Cardiac fibroblast (primary cell): ENCODE measurements at places on chromosomes 12 and 14.

DNA sequence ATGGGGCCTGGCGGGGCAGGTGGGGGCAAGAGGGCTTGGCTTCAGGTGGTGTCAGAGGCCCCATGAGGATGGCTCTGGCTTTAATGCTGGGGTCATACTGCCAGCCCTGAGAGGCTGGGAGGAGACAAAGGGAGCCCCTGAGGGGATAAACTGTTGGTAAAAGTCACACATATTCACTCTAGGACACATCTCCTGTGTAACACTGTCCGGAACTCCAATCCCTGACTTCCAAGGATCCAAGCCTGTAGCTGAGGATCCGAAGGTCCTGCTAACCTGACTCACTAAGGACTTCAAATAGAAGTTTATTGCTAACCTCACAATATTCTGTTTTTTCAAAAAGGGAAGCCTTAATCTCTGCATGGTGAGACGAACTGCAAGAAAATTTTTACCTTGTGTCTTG lies 39.2 kb upstream of the GPR68 start:
- no peak for DNase-seq

DNA sequence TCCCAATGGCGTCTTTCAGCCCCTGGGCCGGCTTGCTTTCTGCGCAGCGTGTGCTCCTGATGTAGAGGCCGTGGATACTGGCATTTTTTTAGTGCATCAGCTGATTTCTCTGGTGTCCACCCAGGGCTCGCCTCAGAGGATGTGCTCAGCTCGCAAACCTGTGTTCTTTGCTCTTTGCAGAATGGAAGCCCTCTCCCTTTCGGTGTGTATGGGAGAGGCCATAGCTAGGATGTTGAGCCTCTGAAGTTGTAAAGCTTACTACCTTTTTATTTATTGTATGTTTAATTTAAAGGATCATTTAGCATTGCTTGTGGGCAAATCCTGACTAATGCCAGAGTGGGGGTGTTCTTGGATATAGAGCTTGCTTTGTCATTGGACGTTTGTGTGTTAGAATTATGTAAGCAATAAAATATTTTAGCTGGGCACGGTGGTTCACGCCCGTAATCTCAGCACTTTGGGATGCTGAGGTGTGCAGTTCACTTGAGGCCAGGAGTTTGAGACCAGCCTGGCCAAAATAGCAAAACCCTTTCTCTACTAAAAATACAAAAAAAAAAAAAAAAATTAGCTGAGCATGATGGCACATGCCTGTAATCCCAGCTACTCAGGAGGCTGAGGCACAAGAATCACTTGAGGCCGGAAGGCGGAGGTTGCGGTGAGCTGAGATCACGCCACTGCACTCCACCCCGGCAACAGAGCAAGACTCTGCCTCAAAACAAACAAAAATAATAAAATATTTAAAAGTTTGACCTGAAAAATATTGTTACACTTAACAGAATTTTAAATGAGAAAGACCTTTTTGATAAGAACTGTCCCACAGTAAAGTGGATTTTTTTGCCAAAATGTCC lies 52.6 kb upstream of the MMP17 start:
- no peak for DNase-seq

GRCh38 chr12:118912697-118913270 lies 68.6 kb upstream of the SRRM4 start:
- DNase-seq = no peak

GRCh38 chr12:100672075-100672592 lies 98.7 kb downstream of the GAS2L3 start:
- DNase-seq = no peak

- DNase-seq = no peak
Observed at GRCh38 chr12:67697443-67697842, 48.9 kb downstream of the DYRK2 start.

- no peak for DNase-seq
Observed at GRCh38 chr14:74301594-74302151, 1.1 kb downstream of the ABCD4 start.

GRCh38 chr12:71664411-71665089 lies 449 bp downstream of the THAP2 start:
- no peak for DNase-seq

GRCh38 chr14:61668282-61668681 lies 27.0 kb upstream of the HIF1A start:
- DNase-seq = no peak

GRCh38 chr14:75280831-75281653 lies 2.4 kb downstream of the FOS start:
- DNase-seq = peak; percentile 9

GRCh38 chr12:105724641-105725040 lies 394.1 kb downstream of the C12orf75 start:
- no peak for DNase-seq

GRCh38 chr12:127295630-127296029 lies 971.3 kb upstream of the TMEM132C start:
- DNase-seq = no peak

- peak; percentile 24 for DNase-seq
Observed at GRCh38 chr12:89873745-89874144, 165.1 kb upstream of the ATP2B1 start.

GRCh38 chr14:92387578-92387977 lies 64.6 kb downstream of the SLC24A4 start:
- no peak for DNase-seq

- peak; percentile 26 for DNase-seq
Observed at GRCh38 chr12:84508851-84509260, 403.7 kb downstream of the SLC6A15 start.

DNA sequence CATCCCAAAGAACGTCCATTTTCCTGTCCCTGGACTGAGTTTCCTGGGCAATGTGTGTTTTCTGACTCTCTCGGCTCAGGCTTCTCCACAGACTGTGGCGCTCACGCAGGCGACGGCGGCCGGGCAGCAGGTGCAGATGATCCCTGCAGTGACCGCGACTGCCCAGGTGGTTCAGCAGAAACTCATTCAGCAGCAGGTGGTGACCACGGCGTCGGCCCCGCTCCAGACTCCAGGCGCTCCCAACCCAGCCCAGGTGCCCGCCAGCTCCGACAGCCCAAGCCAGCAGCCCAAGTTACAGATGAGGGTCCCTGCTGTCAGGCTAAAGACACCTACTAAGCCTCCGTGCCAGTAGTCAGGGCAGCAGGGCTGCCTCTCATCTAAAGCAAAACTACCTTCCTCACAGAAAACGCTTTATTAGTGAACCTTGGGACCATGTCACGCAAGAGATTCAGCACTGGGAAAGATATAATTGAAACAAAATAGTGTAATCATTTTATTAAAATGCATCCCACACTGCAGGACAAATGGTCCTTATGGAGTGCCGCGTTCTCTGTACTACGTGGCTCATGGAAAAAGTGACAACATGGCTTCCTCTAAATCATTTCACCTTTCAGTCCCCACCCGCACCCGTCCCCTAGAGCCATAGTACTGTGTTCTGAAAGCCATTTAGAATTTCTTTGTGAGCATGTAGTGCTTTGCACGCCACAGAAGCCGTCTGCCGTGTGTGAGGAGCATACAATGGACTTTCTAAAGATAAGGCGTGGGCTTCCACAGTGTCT lies 66.6 kb downstream of the DDX51 start:
- DNase-seq = no peak

GRCh38 chr14:21575661-21576060 lies 4.2 kb downstream of the OR10G3 start:
- DNase-seq = no peak

GRCh38 chr12:121974026-121974985 lies 47.4 kb upstream of the BCL7A start:
- no peak for DNase-seq

DNA sequence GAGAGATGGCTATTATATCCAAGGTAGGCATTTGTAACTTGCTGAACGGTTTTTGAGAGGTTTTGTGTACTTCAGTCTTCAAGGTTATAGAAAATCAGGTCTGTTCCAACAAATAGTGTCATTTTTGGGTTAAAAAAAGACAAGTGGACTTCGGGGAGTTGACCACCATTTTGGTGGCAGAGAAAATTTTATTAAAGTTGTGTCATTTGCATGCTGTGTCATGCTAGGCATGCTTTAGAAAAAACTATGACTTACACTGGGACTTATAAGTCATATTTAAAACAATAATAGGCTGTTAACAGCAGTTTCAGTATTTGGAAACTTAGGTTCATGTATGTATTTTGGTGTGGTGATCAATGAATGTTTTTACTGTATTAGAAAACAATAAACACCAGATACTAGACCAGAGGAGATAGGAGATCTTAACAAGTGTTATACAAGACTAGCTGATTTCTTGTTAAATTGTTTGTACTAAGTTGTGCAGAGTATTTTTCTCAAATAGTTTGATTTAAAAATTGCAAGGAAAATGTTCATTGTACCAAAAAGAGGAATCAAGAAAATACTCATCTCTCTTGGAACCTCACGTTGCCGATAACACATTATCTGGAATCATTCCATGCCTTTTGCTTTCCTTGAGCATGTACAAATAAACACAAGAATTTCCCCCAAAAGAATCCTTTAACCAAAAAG lies 1.4 kb downstream of the RAN start:
- peak; percentile 43 for DNase-seq

DNA sequence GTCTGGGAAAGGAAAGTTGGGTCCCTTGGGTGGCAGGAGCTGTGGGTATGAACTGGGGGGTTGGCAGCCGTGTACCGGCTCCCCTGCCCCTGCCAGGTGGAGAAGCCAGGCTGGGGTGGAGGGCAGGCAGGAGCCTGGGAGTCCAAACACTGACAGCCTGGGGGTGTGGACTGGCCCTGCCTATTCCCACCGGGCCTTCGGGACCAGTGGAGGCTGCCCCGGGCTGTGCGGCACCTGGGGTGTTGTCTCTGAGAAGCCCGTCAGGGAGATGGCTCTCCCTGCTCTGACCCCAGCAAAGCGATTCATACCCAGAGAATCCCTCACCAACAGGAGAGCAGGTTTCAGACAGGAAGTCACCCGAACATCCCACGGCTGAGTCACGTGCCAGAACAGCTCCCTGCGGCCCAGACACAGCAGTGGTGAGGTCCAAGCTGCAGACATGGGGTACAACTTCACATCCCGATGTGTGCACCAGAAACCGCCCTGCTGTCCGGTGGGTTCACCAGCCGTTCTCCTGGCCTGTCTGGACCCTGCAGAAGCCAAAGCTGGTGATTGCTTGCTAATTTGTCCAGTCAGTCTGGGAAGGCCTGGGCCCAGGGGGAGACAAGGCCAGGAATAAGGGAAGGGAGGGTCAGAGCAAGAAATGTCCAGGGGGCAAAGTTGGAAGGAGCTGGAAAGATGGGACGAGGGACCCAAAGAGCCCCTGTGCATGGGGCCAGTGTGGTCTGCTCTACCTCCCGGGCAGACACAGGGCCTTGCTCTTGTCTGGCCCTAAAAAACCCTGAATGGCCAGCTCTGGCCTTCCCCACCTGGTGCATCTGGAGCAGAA lies 2.1 kb upstream of the GPR132 start:
- no peak for DNase-seq

- DNase-seq = no peak
Observed at GRCh38 chr14:47874350-47874749, 198.9 kb upstream of the MDGA2 start.

DNA sequence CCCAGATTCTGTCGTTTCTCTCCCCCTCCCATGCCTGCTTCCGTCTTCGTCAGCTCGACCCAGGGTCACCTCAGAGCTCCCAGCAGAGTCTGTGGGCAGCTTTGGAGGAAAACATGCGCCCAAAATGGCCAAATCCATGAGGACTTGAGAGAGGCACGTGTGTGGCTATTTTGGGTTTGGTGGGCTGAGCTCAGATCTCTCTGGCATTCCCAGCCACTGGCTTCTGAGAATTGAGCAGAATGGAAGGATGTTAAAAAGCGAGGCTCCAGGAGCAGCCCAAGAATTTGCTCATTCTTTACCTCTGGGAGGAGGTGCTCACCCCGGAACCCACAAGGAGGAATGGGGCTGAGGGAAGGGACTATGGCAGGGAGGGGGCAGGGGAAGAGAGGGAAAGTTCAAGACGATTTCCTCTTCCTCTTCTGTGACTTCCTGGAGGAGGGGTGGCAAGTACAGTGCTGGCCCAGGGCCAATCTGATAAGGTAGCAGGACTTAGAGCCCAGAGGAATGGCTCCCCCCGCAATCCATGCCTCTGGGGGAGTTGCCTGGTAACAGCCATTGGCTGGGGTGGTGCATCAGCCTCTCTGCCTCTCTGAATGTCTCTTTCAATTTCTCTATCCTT lies 20.1 kb downstream of the TSPAN9 start:
- peak; percentile 94 for DNase-seq

DNA sequence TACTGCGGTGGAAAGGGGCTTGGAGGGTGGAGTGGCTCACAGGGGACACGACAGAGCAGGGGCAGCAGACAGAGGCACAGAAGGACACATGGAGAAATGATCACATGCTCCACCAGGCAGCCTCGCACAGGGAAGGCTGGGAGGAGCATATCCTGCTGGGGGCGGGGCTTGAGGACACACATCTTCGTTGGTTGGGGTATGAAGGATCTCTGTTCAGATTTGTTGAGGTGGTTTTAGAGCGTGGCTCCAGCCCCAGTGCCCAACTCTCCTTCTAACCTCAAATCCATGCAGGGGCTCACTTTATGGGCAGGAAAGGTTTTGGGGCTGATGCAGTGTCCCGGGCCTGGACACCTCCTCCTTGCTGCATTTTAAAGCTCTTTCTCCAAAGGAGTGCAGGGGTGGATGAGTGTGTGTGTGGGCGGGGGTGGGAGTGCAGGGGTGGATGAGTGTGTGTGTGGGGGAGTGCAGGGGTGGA lies 733 bp upstream of the P3H3 start:
- DNase-seq = peak; percentile 79

- DNase-seq = peak; percentile 16
Observed at GRCh38 chr14:69879175-69880043, at the start of gene SMOC1. Gene SMOC1, plus strand, starts transcription at chr14:69879416. Its CDS starts 263 bp downstream, at chr14:69879679.

DNA sequence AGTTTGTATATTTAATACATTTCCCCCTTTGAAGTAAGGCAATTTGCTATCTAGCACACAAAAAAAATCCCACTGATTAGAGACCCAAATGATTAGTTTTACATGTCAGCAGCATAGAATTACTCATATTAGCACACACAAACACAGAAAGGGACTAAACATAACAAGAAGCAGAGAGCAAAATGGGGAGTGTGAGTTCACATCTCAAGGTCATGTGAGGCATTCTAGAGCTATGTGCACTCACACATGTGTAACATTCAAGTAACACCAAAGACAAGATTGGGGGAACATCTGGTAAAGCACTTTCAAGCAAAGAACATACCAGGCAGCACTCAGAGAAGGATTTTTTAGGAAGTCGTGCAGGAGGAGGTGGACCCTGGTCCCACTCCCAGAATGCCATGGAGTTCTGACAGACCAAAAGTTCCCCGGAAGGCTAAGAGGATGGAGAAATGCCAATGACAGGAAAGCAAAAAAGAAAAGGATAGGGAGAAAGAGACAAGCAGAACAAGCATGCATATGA lies 105.8 kb upstream of the SINHCAF start:
- DNase-seq = peak; percentile 36

DNA sequence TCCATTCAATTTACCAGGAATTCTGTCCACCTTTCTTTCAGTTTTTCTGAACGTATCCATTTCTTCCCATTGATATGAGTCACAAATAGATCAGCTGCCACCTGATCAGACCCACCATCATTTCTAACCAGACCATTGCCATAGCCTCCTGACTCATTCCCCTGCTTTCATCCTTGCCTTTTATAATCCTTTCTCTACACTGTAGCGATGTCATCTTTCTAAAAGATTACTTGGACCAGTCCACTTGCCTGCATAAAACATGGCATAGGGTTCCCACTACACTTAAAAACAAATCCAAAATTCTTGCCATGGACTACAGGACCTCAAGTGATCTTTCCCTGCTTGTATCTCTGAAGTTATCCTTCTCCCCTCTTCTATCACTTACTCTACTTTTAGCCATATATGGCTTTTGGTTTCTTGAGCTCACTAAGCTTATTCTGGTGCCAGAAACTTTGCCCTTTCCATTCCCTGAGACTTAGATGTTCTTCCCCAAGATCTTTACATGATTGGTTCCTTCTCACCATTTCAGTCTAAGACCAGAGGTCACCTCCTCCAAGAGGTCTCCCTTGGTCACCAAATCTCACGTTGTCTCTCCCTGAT lies 149.5 kb upstream of the KRR1 start:
- DNase-seq = no peak

GRCh38 chr14:39641224-39641623 lies 209.0 kb upstream of the FBXO33 start:
- no peak for DNase-seq
